RPMI7951 (cell line): ENCODE measurements at places on chromosomes 1 and 21. TPM values are rescaled to one million over a fixed set of nuclear protein-coding genes. Genes with fewer than 3 reads are reported as not detected.

DNA sequence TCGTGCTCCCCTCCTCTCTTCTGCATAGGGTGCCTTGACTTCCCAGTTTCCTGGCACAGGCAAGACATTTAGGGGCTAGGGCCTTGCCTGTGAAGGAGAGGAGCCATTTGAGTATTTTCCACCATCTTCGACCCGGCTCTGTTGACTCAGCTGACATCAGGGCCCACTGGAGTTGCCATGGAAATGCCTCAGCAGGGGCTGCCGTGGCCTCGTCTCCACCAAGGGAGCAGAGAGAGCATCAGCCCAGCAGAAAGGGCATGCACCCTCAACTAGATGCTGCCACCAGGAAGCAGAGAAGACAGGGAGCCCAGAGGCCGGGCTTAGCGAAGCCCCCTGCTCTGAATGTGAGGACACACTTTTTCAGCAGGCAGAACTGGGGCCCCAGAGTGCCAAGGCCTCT, 101.9 kb upstream of the ACTL8 start:
- no peak for DNase-seq

- DNase-seq = no peak
These were observed 90.7 kb downstream of the IGSF21 start for GRCh38 chr1:18198260-18198659.

DNA sequence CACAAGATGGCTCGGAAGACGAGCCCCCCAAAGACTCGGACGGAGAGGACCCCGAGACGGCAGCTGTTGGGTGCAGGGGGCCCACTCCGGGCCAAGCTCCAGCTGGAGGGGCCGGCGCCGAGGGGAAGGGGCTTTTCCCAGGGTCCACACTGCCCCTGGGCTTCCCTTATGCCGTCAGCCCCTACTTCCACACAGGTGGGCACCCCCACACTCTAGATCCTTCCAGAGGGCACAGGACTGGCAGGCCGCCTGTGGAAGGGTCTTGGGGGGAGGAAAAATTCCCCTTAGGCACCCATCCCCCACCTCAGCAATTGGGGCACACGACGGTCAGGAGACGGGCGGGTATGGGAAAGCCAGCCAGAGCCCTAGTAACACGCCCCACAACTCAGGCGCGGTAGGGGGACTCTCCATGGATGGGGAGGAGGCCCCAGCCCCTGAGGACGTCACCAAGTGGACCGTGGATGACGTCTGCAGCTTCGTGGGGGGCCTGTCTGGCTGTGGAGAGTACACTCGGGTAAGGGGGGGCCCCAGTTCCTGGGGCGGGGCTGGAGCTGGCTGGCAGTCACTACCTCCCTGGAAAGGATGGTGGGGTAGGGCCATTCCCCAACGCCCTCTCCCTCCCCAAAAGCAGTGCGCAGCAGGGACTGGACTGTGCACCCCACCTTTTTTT, 16.1 kb downstream of the NOC2L start:
- DNase-seq = no peak

GRCh38 chr1:201361652-201362504, 15.6 kb downstream of the TNNT2 start:
- DNase-seq = peak; percentile 32

- DNase-seq = no peak
These were observed 23.4 kb downstream of the DSTYK start for GRCh38 chr1:205188098-205188497.

DNA sequence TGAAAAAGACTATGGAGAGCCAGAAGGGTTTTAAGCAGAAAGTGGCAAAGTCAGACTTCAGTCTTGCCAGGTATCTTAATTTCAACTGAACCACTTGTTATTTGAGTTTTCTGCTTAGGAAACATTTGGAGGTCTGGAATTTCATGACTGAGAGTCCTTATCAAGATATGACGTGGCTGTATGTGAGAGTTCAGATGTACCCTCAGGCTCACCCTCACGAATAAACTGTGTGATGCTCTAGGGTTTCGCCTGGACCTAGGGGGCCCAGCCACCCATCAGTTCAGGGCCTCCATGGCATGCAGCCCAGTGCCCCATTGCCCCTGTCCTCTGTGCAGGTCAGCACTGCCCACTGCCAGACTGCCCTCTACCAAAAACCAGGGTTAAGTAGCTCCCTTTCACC, 30.6 kb upstream of the TADA1 start:
- peak; percentile 64 for DNase-seq

- DNase-seq = peak; percentile 62
These were observed 63.4 kb upstream of the L1TD1 start for GRCh38 chr1:62131093-62131725.

DNA sequence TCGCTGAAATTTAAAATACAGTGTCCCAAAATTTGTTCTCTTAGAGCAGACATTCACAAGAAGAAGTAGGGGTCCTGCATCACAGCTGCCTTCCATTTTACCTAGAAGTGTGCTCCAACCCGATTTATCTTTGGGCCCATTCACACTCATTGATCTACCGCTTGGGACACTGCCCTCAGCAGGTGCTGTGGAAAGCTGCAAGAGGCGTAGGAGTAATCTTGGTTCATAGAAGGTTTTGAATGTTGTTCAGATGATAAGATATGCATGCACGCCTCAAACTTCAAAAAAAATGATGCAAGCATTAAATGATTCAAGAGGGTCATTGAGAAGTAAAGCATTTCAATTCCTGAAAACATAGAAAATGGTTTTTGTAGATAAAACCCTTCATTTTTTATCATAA, 18.6 kb upstream of the C1orf105 start:
- no peak for DNase-seq

DNA sequence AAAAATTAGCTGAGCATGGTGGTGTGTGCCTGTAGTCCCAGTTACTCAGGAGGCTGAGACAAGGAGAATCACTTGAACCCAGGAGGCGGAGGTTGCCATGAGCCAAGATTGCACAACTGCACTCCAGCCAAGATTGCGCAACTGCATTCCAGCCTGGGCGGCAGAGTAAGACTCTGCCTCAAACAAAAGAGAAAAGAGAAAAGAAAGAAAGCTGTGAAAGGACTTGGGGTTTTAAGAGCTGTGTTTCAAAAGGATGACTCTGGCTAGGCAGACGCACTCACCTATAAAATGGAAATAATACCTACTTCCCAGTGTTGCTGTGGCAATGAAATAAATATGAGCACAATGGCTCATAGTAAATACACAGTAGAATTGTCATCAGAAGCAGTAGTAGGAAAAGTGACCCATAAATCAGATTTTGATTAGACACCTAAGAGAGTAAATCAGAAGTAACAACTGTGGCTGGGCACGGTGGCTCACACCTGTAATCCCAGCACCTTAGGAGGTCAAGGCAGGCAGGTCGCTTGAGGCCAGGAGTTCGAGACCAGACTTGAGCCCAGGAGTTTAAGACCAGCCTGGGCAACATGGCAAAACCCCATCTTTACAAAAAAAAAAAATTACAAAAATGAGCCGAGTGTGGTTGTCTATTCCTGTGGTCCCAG, 45.9 kb upstream of the PUM1 start:
- DNase-seq = peak; percentile 63

DNA sequence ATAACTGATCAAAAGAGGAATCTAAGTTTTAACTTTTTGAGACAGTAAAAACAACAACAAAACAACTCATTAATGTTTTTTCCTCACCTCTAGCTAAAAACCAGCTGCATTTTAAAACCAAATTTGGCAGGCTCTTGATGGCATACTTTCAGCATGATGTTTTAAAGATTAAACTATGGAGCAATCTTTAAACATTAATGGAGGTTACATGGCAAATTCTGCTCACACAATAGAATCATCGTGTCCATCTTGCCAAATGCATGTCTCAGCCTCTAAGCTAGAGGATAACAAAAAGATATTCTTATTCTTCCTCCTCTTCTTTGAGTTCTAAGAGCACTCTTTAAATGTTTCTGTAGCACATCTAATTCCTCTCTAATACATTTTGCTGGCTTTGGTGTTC, 579.8 kb upstream of the PKN2 start:
- DNase-seq = no peak

DNA sequence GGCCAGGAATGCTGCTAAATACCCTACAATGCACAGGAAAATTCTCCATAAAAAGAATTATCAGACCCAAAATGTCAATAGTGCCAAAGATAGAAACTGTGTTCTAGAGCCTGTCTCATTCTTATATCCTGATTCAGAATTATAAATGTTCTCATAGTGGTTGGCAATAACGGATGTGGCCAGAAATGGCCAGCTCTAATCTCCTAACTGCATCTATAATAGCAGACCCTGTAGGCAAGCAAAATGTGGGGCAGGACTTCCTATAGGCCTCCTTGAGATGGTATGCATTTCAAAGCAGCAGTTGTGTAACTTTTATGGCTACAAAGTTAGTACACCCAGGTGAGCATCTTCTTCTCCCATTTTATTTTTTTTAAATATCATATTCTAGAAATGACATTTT, 95.9 kb upstream of the SGIP1 start:
- DNase-seq = peak; percentile 65

GRCh38 chr1:38834937-38835827, 24.4 kb downstream of the RRAGC start:
- DNase-seq = peak; percentile 79

DNA sequence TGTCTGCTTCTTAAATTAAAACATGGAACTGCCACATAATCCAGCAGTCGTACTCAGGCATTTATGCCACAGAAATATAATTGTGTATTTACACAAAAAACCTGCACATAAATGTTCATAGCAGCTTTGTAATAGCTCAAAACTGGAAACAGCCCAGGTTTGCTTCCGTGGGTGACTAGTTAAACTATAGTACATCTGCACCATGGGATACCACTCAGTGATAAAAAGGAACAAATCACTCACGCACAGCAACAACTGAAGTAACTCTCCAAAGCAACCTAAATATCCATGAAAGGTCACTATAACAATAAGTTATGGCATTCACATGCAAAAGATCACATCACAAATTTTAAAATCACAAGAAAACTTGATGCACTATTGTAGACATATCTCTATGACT, 64.4 kb downstream of the KCNT2 start:
- DNase-seq = no peak

- DNase-seq = no peak
These were observed 7.8 kb upstream of the CDC20 start for GRCh38 chr1:43350976-43351375.

- no peak for DNase-seq
These were observed 72.0 kb downstream of the VCAM1 start for GRCh38 chr1:100791586-100791985.

GRCh38 chr1:119981986-119982815, 85.9 kb upstream of the ADAM30 start:
- DNase-seq = peak; percentile 88

DNA sequence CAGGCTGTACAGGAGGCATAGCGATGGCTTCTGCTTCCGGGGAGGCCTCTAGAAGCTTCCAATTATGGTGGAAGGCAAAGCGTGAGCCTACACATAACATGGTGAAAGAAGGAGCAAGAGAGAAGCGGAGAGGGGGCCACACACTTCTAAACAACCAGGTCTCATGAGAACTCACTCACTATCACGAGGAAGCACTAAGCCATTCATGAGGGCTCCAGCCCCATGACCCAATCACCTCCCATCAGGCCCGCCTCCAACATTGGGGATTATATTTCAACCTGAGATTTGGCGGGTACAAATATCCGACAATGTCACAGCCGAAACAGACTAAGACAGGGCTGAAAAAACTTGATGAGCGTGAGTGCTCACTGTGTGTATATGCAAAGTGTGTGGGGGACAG, 89.3 kb upstream of the CNIH3 start:
- no peak for DNase-seq

DNA sequence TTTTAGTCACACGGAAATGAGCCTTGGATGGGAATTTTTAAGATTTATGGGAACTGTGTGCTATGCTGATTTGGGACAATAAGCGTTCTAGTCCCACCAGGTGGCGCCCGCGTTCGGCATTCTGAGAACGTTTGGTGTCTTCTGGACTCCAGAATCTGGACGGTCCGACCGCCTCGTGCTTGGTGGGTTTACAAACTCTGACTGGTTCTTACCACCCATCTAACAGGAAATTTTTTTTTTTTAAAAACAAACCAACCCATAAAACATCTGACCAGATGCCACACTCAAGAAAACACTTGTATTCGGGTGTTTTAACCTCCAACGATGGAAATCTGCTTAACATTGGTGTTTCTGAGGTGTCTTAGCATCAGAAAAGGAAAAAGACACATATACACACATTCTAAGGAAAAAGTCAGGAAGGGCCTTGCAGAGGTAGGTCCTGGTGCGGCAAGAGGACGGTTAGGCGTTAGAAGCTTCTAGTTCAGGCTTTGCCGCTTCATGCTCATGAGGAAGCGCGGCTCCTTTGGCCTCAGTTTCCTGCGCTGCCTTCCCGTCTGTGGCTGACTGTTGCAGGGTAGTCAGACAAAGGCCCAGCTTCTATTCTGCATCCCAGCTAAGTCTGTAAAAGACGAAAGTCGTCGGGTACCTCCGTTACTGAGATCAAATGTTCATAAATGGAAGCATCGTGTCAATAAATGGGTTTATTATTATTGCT, 814 bp upstream of the DYRK3 start:
- peak; percentile 84 for DNase-seq

- peak; percentile 52 for DNase-seq
These were observed 240.1 kb downstream of the DISC1 start for GRCh38 chr1:231866392-231867331.

GRCh38 chr21:34924771-34925419, 124.2 kb downstream of the RUNX1 start:
- DNase-seq = no peak

DNA sequence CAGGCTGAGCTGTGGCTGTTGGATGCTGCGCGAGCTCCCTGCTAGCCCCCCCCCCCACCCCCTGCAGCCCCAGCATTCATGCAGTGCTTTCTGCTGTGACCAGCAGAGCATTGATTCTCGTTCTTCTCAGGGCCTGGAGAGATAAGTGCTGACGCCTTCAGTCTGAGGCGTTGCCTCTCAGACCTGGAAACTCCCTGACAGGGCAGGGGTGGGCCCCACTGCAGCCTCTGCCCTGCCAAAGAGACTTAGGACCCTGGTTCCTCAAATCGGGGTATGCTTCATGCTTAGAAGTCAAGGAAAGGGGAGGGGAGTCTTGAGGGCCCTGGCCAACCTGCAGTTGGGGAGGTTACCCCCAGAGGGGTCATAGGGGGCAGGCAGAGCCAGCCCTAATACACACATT, 38.5 kb downstream of the PTPRF start:
- no peak for DNase-seq

DNA sequence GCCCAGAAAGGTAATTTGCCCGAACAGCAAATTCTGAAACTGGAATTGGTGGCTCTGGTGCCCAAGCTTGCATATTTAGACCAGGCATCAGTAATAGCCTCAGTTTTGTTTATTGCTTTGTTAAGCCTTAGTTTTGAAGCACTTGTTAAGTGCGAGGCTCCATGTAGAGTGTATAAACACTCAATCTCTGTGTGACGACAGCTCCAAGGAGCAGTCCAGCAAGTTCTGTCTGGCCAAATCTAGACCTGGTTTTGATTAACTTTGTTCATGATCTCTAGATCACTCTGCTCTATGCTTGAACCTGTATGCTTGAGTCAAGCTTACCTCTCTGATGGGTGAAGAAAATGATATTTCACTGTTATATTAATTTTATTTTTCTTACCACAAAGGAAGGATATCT, 37.4 kb downstream of the DOP1B start:
- no peak for DNase-seq

The GRIK1 gene
- total RNA-seq = not detected in 2 replicates

The G0S2 gene
- total RNA-seq = 20.9 and 31.5 TPM in 2 replicates

The BGLAP gene
- 17.7 and 44.1 TPM in 2 replicates for total RNA-seq

The ZNF648 gene
- total RNA-seq = not detected in 2 replicates

The LIN28A gene
- not detected in 2 replicates for total RNA-seq

The LRRC71 gene
- total RNA-seq = not detected in 2 replicates

The TAS1R3 gene
- 0.48 and 0.68 TPM in 2 replicates for total RNA-seq
